ENCODE measurements at places on chromosomes 7 and 10.

- no peak for DNase-seq
Measured at GRCh38 chr7:31308652-31309051, 31.9 kb downstream of the NEUROD6 start.

DNA sequence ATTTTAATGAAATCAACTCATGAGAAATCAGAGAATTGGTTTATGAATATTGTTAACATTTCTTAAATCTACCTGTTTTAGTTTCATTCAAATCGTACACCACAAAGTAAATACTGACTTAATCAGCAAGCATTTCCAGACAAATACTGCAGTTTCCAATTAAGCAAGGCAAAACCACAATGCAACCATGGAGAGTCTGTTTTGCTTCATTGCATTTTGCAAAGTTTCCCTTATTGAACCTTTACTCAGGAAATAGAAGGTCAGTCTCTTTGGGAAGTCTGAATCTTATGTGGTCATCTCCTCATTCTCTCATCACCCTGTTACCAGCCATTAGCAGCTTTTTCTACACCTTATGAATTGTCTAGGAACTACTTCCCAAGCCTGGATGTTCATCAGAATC is 400.5 kb downstream of the IPMK start:
- DNase-seq: no peak

DNA sequence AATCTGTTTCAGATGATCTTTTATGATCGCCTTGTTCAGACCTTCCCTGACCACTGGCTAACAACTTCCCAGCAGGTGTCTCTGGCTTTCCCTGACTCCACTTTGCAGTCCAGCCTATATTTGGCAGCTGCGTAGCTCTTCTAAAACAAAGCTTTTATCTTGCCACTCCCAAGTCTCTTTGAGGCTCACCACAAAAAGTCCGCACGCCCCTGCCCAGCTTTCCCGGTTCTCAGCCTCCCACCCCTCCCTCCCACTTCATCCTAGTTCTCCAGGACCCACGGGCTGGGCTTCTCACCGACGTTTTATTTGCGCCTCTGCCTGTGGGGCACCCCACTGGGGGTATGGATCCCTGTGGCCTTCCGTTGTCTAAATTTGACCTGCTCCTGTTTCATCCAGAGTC is 58.9 kb upstream of the USP6NL start:
- no peak for DNase-seq

- no peak for DNase-seq
Measured at GRCh38 chr10:94851263-94851662, 87.2 kb upstream of the CYP2C9 start.

DNA sequence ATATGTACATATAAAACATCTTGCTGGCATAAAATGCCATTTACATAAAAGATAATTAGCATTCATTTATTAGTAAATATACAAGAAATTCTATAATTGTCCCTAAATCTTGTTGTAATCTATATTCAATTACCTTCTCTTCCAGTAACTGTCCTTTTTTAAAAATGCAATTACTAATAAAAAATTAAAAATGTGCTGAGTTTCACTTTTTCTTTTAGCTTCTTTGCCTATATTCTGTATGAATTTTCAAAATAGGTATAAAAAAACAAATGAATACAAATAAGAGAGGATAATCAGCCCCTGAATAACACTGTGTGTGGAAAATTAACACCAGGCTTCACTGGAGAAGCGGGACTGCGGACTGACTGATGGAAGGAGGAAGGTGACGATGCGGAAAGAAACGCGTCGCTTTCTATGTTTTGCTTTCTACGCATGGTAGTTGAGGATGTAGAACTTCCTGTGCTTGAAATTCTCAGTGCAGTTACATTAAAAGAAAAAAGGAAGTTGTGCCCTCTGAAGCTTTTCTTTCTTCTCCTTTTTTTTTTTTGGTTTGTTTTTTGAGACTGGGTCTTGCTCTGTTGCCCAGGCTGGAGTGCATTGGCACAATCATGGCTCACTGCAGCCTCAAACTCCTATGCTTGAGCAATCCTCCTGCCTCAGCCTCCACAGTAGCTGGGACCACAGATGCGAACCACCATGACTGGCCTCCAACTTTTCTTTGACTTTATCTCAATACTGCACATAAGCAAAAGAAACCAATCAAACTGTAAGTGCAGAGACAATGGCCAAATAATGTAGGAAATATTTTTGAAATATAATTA is 7.4 kb upstream of the ZMYND11 start:
- no peak for DNase-seq

- peak; percentile 77 for DNase-seq
Measured at GRCh38 chr10:113060201-113061053, 110.4 kb downstream of the TCF7L2 start.

DNA sequence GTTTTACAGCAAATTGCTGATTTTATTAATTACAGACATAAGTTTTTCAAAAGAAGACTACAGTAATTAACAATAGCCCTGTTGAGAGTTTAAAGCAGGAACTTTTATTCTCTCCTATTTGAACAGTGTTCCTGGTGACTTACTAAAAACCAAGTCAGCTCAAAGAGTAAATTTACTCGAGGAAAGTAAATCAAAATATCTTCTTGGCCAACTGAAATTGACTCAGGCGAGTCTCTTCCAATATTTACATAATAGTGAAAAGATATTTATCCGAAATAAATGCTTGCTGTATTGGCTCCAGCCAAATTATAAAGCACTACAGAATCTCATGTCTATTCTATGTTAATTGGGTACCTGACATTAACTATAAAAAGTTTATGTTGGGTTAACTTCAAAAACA is 13.2 kb downstream of the CYTH3 start:
- no peak for DNase-seq

- DNase-seq: no peak
Measured at GRCh38 chr7:126411032-126411820, 841.5 kb downstream of the GRM8 start.

GRCh38 chr7:98137826-98138151 is 31.1 kb downstream of the LMTK2 start:
- peak; percentile 25 for DNase-seq

DNA sequence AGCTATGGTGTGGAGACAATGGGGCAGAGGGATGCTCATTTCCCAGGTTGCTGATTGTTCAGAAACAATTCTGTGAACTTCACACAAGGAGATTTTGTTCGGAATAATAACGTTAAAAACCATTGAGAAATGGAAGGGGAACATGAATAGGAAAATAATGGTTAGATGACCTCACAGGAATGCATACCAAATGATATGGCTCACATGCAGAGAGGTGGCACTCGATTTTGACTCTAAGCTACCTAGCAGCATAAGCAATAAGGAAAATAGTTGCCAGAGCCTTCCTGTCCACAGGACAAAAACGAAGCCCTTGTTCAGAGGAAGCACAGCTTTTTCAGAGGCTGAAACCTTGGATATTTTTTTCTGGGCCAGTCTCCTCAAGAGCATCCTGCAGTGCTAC is 293.1 kb downstream of the ZEB1 start:
- DNase-seq: no peak

DNA sequence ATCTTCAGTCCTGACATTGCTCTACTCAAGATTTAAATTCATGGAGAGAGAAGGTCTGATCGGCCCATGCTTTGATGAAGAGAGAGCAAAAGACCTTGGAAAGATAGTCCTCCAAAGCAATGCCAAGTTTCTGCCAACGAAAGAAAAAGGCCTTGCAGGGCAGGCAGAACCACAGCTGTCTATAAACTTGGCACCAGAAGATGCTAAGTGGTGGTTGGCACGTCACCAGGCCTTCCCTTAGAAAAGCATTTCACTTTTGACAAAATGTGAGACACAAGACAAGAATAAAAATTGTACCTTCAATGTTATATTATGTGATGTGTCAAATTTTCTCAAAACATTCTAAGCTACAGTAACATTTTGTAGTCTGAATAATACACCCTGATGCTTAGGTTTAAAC is 42.0 kb upstream of the FGFR2 start:
- DNase-seq: no peak

DNA sequence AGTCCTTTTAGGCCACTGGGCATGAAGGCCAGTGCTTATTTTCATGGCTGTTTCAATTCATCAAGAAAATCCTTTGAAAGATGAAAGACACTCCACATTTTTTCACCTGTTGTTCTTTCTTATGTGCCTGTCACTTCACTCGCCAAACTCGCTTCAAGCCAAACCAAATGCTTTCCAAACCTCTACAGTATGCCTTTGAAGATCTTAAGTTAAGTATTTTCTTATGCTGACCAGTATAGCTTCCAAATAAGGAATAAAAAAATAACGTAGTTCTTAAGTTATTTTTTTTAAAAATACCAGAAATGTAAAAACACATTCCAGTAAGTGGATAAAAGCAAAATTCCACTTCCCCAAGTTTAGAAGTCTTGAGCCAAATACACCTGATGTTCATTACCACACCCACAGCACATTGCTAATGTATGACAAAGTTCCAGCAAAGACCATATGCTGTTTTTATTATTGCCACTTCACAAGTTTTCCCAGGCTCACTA is 186.1 kb downstream of the MTERF1 start:
- DNase-seq: no peak

DNA sequence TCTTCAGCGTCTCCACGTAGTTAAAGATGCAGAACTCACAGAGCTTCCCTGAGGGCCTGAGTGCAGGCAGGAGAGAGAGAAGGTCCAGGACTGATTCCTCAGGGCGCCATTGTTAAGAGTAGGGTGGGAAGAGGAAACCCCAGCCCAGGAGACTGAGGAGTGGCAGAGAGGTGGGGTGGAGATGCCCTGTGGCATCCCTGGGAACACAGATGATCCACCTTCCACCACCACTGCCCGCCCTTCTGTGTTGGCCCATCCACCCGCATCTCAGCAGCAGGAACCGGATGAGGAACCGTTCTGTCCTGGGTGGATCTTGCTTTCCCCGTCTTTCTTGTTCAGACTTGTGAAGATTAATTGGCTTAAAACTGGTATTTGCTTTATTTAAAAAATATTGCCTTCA is 48.3 kb downstream of the PFKP start:
- DNase-seq: no peak

DNA sequence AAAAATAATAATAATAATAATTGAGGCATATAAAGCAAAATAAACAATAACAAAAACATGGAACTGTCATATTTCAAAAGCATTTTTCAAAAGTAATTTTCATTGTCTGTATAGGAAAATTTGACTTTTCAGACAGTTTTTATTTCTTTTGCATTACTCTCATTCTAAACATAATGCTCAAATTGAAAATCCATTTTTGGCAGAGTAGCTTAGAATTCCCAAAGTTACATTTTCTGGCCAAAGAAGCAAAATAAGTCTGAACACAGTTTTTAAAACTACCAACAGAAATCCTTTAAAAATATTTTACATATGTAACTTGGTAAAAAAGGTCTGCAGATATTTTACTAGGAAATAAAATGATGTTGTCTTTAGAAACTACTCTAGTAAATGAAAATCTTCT is 535.4 kb downstream of the ANKRD7 start:
- DNase-seq: no peak

DNA sequence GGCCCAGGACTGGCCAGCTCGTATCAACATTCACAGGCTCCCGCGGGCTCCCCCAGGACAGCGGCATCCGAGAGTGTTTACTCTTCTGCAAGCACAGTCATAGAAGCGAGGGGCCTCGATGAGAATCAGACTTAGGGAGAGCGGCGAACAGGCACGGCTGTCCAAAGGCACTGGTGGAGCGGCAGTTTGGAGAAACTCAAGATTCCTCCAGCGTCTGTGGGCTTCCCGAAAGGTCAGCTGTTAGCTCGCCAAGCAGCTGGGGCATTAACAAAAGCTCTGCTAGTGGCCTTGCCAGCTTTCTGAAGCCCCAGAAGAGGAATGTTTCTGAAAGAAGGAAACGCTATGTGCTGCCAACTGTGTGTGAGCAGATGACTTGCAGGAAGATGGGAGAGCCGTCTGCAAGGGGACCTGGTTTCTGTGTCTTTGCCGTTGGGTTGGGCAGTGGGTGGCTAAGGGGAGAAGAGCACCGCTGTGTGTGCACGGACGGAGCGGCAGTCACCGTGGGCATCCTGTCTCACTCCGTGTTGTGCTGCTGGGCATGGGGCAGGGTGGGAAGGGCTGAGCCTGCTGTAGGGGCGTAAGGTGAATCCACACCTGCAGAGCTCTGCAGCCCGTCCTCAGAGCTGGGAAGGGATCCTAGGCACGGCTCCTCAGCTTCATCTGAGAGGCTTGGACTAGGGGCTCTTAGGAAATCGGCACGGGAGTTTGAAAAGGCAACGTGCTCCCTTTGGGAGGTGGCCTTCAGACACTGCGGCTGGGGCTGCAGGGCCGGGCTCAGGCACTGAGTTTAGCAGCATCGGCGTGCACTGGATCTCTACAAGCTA is 42.1 kb downstream of the AMZ1 start:
- peak; percentile 75 for DNase-seq

DNA sequence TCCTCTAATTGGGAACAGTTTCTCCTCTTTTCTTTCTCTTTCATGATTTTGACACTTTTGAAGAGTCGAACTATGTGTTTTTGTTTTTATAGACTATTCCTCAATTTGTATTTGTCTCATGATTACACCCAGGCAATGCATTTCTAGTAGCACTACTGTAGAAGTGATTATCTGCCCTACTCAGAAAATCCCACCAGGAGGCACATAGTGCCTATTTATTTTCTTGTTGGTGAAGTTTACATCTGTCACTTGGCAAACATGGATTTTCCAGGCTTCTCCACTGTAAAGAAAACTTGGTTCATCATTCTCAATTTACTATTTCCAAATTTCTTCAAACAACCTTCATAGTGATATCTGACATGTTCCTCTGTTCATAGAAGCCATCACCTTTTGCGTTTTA is 893.9 kb downstream of the CCSER2 start:
- DNase-seq: peak; percentile 2

DNA sequence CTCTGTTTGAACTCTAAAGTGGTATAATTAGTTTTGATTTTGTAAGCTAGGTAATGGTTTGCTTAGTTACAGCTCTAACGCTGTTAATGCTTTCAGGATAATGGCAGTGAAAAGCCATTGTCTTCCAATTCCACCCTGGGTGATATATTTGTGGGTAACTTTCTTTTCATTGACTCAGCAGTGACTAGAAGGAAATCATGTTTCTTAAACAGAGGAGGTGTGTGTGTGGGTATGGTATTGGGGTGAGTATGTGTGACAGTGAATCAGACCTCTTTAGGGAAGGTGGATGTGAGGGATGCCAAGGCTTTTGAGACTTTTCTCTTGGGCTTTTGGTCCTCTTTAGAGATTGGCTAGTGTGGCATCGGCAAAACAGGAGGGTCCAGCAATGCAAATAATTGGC is 13.6 kb downstream of the ENTPD7 start:
- DNase-seq: no peak

GRCh38 chr10:48468130-48468790 is 136.6 kb downstream of the ARHGAP22 start:
- no peak for DNase-seq

DNA sequence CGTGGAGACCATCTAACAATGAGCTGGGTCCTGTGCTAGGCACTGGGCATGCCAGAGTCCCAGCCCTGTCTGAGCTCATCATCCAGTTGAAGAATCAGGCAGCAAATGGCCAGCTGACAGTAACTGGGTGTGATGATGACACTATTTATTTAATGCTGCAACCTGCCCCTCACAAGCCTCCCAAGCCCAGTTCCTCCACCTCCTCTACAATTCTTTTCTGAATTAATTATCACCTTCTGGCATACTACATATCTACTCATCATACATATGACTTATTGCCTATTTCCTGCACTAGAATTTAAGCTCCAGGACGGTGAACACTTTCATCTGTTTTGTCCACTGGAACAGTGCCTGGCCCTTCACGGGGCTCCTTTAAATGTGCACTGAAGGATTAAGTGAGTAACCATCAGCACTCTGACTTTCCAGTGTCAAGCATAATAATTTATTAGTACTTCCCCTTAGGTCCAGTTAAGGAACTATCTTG is 96.7 kb upstream of the LAMB4 start:
- no peak for DNase-seq
